ELF-1 (cell line): ENCODE measurements at places on chromosomes 7 and 10.
A peak's percentile ranks its signal among the peaks of the same experiment; 100 is the strongest.

GRCh38 chr7:43248961-43249822, 136.7 kb downstream of the HECW1 start:
- peak; percentile 73 for DNase-seq

- no peak for DNase-seq
These were observed 91.1 kb upstream of the ARHGAP21 start for GRCh38 chr10:24814568-24815313.

GRCh38 chr10:35011771-35012191, 78.4 kb downstream of the CUL2 start:
- no peak for DNase-seq

DNA sequence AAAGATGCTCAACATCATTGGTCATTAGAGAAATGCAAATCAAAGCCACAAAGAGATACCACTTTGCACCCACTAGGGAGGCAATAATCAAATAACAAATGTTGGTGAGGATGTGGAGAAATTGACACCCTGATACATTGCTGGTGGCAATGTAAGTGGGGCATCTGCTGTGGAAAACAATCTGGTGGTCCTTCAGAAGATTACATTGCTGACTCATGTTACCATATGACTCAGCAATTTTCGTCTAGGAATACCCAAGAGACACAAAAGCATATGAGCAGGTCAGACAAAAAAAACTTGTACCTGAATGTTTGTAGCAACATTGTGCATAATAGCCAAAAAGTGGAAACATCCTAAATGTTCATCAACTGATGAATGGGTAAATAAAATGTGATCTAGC, 4.9 kb upstream of the CLDN3 start:
- DNase-seq: no peak

- DNase-seq: no peak
These were observed 72.3 kb upstream of the CACUL1 start for GRCh38 chr10:118827053-118827452.

DNA sequence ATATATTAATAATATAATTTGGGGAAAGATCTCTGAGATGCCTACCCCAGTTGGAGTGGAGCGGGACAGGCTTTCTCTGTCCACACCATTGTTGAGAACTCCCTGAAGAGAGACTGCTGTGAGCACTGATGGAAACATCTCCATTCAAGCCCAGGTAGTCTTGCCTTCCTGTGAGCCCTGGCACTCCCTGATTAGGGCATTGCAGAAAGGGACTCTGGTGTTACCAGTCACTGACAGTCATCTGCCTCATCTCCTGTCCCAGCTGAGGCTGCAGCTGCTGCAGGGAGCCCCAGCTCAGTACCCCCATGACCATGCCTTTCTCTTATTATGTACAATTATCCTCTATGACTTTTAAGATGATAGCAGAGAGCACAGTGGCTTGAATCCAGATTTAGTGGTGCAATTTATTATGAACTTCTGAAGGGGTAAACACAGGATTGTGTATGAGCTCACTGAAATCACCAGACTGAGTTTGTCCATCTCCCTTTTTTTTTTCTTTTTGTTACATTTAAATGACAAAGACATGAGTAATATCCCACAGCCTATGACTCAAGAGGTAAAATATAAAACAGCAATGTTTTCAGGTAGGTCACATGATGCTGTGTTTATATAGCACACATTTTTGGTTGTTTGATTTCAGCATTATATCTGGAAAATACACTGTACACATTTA, 236.9 kb downstream of the SLC25A13 start:
- no peak for DNase-seq

DNA sequence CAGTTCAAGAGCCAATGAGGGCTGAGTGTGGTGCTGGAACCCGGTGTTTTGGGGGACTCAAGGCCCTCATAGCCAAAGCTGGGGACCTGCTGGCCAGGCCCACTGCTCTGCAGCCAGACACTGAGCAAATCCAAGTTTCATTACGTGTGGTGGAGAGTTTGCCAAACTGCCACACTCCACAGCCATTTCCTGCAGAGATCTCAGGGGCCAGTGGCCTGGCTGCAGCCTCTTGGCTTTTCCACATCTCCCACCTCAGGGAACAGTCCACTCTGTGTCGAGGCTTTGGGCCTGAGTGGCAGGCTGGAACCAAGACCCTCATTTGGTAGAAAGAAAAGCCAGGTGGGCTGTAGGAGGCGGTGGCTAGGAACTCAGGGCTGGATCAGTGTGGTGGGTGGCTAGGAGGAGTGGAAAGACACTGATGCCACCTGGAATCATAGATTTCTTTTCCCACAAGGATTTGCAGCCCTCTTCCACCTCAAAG, 3.2 kb downstream of the HOXA11 start:
- DNase-seq: no peak

DNA sequence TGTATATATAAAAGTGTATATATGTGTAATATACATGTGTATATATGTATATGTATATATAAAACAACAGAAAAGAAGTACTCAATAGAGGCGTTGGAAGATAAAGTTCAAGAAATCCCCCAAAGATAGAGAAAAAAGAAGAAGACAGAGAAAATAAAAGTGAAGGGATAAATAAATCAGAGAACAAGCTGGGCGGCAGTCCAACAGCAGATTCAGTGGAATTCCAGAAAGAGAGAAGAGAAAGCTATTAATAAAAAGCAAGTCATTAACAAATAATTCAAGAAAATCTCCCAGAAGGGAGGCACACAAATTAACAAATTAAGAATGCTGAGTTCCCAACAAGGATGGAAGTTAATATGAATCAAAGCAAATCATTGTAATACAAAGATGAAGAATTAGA, 59.3 kb upstream of the RNF148 start:
- no peak for DNase-seq

GRCh38 chr7:130430841-130431666, 9.8 kb downstream of the CEP41 start:
- DNase-seq: no peak

GRCh38 chr7:118182593-118183427, 1.2 kb upstream of the LSM8 start:
- peak; percentile 36 for DNase-seq

GRCh38 chr10:125698481-125698998, 15.6 kb upstream of the TEX36 start:
- DNase-seq: no peak

GRCh38 chr7:149495785-149496641, 1.6 kb downstream of the ZNF746 start:
- DNase-seq: no peak
